Brain microvascular endothelial cell (primary cell): ENCODE measurements at places on chromosomes 7 and 10.

GRCh38 chr10:130357951-130358350 is 221.8 kb downstream of the GLRX3 start:
- no peak for DNase-seq

DNA sequence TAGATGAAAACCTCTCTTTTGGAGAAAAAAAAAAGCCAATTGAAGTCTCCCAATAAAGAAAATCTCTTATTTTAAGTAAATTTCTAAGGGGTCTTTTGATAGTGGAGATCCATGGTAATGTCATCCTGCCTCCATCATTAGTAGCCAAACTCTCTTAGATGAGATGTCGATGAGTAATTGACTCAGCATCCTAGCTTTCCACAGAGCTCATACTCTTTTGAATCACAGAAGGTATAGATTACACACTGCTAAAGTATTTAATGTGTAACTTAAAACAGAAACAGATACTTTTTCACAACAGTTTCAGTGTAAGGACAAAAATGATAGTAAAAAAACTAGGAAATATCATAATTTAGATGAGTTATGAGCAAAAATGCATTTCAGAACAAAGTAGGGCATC is 19.4 kb downstream of the MAGI2 start:
- DNase-seq, result peak; percentile 70

- no peak for DNase-seq
These were observed 5.8 kb downstream of the ANXA7 start for GRCh38 chr10:73408061-73408460.

DNA sequence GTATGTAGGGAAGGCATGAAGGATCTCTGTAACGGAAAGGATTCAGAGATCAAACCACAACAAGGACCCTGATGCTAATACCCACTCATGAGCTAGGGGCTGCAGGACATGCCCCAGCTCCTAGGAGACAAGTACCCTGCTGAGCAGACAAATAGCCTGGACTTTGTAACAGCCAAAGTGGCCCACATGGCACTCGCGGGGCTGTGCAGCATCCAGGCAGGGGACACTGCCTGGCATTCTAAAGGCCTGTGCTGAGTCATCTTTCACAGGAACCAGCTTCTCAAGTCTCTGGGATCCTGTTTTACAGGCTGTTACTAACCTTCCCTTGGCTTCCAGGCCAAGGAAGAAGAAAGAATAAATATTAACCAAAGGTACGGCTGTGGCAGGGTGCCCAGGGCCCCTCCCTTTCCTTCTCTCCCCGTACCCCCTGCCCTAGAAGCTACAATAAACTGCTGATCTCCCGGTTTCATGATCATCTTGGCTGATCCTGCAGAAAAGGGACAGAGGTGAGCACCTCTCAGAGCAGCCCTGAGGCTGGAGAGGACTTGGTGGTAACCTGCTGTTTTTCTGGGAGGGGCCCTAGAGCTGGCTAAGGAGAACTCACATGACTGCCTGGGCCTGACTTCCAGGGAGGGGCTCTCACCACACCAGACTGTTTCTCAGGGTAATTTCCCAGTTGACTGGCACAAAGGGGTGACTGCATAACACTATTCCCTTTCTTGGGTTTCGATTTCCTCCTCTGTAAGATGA is 4.2 kb upstream of the RPEL1 start:
- DNase-seq, result peak; percentile 10

- DNase-seq, result no peak
These were observed 255.0 kb upstream of the DKK1 start for GRCh38 chr10:52059089-52059488.

- DNase-seq, result no peak
These were observed 90.6 kb downstream of the CYP51A1 start for GRCh38 chr7:92043637-92044036.

DNA sequence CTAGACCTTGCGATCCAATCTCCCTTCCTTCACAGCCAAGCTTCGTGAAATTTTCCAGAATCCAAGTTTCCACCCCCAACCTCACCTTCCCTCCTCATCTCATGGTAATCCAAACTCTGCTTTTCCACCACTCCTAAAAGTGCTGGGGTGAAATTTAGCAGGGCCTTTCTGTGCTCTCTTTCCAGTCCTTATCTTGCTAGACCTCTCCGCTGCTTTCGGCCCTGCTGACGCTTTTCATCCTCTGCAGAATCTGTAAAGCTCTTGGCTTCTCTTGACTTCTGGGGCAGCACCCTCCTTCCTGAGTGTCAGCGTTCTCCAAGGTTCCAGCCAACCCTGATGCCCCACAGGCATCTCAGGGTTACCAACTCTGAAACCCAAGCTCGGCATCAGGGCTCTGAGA is 7.7 kb downstream of the PLAC9 start:
- DNase-seq, result no peak

DNA sequence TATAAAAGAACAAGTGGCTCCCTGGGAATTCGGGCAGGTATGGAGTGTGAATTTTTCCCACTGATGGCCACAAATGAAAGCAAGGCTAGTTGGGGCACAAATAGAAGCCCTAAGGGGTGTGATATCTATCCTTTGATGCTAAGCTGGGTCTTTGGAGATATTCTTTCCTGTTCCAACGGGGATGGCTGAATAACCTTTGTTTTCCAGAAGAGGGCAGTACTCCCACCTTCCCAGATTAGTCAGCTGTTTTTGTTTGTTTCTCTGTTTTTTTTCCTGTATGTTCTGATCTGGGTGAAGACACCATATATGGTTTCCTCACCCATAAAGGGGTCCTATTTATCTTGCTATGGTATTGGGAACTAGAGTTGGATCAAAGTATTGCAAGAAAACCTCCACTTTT is 947.7 kb upstream of the SORCS1 start:
- DNase-seq, result no peak

GRCh38 chr10:48745662-48746245 is 61.1 kb downstream of the WDFY4 start:
- DNase-seq, result no peak

GRCh38 chr10:19819419-19820033 is 3.3 kb downstream of the PLXDC2 start:
- DNase-seq, result peak; percentile 64

DNA sequence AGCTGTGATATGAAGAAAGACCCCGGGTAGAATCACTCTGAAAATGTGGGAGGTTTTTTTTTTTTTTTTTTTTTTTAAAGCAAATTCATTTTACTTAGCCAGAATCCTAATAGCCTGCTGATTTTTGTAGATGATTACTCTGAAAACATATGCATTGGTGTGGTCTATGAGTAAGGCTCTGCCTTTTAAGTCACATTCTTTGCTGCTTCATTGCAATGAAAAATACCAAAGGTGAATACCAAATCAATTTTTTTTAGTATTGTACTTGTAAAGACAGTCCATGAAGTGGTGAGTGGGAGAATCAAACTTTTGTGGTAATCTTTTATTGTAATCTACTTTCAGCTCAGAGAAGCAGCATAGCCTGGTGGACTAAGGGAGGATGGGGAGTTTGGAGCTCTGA is 130.3 kb downstream of the SDK1 start:
- no peak for DNase-seq
